ENCODE measurements at places on chromosomes 7 and 10. TPM values are rescaled to one million over a fixed set of nuclear protein-coding genes. Genes with fewer than 3 reads are reported as not detected.

CTBP2 gene
- 29.1 TPM for total RNA-seq

OPN1SW gene
- not detected for total RNA-seq

TMEM184A gene
- total RNA-seq: 0.36 TPM

LAMB1 gene
- 60.0 TPM for total RNA-seq

AQP1 gene
- total RNA-seq: 253 TPM

MLXIPL gene
- total RNA-seq: 0.41 TPM

ZEB1 gene
- 85.4 TPM for total RNA-seq

- H3K4me1 ChIP-seq: no peaks in the 10 kb centered on the region
- H3K36me3 ChIP-seq: no peaks in the 10 kb centered on the region
- no peak overlapping the region for H3K4me3 ChIP-seq
- no peak for DNase-seq
Measured at GRCh38 chr7:96861-97260, 95.5 kb upstream of the FAM20C start.

- H3K4me3 ChIP-seq: no peak overlapping the region
- H3K36me3 ChIP-seq: no peaks in the 10 kb centered on the region
- H3K4me1 ChIP-seq: no peaks in the 10 kb centered on the region
- DNase-seq: no peak
- H3K27me3 ChIP-seq: no peaks in the 10 kb centered on the region
- H3K27ac ChIP-seq: no peak overlapping the region
Measured at GRCh38 chr7:33487998-33488682, 358.8 kb downstream of the BBS9 start.

- H3K36me3 ChIP-seq: no peaks in the 10 kb centered on the region
- no peaks in the 10 kb centered on the region for H3K4me1 ChIP-seq
- no peaks in the 10 kb centered on the region for H3K27me3 ChIP-seq
- H3K4me3 ChIP-seq: no peak overlapping the region
- DNase-seq: no peak
Measured at GRCh38 chr7:28373990-28374389, 38.3 kb upstream of the CREB5 start.

GRCh38 chr7:92010215-92010614, 69.6 kb downstream of the AKAP9 start:
- H3K4me3 ChIP-seq: no peak overlapping the region
- H3K4me1 ChIP-seq: no peaks in the 10 kb centered on the region
- H3K36me3 ChIP-seq: peaks cover 55% of the 10 kb centered on the region
- H3K27ac ChIP-seq: no peak overlapping the region
- H3K27me3 ChIP-seq: no peaks in the 10 kb centered on the region

GRCh38 chr7:140526214-140526613, 46.9 kb upstream of the MKRN1 start:
- H3K4me1 ChIP-seq: peaks cover 5% of the 10 kb centered on the region
- no peak overlapping the region for H3K27ac ChIP-seq
- no peak overlapping the region for H3K4me3 ChIP-seq
- no peak for DNase-seq
- H3K36me3 ChIP-seq: peaks cover 51% of the 10 kb centered on the region
- H3K27me3 ChIP-seq: no peaks in the 10 kb centered on the region

DNA sequence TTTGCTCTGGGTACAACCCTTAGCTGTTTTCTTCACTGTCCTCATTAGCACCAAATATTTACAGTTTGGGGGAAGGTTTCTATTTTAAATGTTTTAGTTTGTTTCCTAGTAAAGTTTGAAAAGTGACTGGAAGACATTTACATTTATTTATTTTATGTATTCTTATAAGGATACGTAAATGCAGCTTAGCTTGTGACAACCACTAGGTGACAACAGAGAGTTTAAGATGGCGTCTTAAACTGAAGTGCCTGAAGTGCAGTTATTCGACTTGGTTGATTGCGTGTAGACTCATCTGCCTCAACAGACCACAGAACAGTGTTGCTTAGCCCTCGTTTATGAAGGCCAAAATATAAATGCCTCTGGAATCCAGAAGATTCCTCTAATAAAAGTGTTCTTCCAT, 378.2 kb upstream of the MYO3A start:
- no peak overlapping the region for H3K4me3 ChIP-seq
- DNase-seq: no peak
- no peak overlapping the region for H3K27ac ChIP-seq
- H3K36me3 ChIP-seq: no peaks in the 10 kb centered on the region
- H3K27me3 ChIP-seq: peaks cover 14% of the 10 kb centered on the region

GRCh38 chr10:122875843-122876466, 3.4 kb downstream of the FAM24B start:
- peaks cover 21% of the 10 kb centered on the region for H3K27me3 ChIP-seq
- no peak overlapping the region for H3K27ac ChIP-seq
- no peak overlapping the region for H3K4me3 ChIP-seq
- no peak for DNase-seq
- H3K36me3 ChIP-seq: no peaks in the 10 kb centered on the region
- H3K4me1 ChIP-seq: peaks cover 17% of the 10 kb centered on the region

DNA sequence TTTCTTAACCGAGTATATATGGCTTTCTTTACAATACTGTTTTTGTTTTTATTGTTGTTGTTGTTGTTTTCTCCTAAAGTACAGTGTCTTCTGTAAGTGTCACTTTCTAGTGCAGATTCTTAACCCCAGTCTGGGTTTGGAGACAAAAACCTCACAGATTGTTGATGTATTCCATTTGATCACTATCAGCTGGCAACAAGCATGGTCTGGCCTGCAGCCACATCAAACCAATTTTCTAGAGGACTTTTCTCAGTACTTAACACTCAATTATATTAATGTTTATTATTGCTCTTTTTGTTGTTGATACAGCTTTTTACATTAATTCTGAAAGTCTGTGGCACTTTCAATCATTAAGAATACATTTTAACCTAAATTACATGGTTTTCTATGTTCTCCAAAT, 17.1 kb downstream of the LRRN3 start:
- no peak overlapping the region for H3K27ac ChIP-seq
- H3K36me3 ChIP-seq: no peaks in the 10 kb centered on the region
- peaks cover 21% of the 10 kb centered on the region for H3K4me1 ChIP-seq
- H3K27me3 ChIP-seq: no peaks in the 10 kb centered on the region

GRCh38 chr7:517774-518629, 1.6 kb downstream of the PDGFA start:
- no peaks in the 10 kb centered on the region for H3K36me3 ChIP-seq
- H3K27me3 ChIP-seq: peaks cover 50% of the 10 kb centered on the region
- DNase-seq: peak; percentile 77
- H3K4me1 ChIP-seq: peaks cover 88% of the 10 kb centered on the region
- H3K4me3 ChIP-seq: peak overlapping the region; percentile 93

GRCh38 chr10:7027913-7028808, 382.7 kb downstream of the SFMBT2 start:
- H3K4me1 ChIP-seq: no peaks in the 10 kb centered on the region
- no peak overlapping the region for H3K27ac ChIP-seq
- no peaks in the 10 kb centered on the region for H3K36me3 ChIP-seq
- peaks cover 10% of the 10 kb centered on the region for H3K27me3 ChIP-seq
- no peak for DNase-seq
- no peak overlapping the region for H3K4me3 ChIP-seq

GRCh38 chr10:118571123-118571522, 24.3 kb downstream of the PRLHR start:
- H3K36me3 ChIP-seq: no peaks in the 10 kb centered on the region
- H3K4me3 ChIP-seq: no peak overlapping the region
- DNase-seq: no peak

- no peak overlapping the region for H3K27ac ChIP-seq
- peaks cover 11% of the 10 kb centered on the region for H3K27me3 ChIP-seq
- H3K4me1 ChIP-seq: no peaks in the 10 kb centered on the region
- no peak overlapping the region for H3K4me3 ChIP-seq
Measured at GRCh38 chr10:118783776-118784545, 29.2 kb upstream of the CACUL1 start.

GRCh38 chr7:113936982-113937381, 18.2 kb upstream of the PPP1R3A start:
- no peak overlapping the region for H3K27ac ChIP-seq
- H3K27me3 ChIP-seq: no peaks in the 10 kb centered on the region
- H3K4me1 ChIP-seq: no peaks in the 10 kb centered on the region

DNA sequence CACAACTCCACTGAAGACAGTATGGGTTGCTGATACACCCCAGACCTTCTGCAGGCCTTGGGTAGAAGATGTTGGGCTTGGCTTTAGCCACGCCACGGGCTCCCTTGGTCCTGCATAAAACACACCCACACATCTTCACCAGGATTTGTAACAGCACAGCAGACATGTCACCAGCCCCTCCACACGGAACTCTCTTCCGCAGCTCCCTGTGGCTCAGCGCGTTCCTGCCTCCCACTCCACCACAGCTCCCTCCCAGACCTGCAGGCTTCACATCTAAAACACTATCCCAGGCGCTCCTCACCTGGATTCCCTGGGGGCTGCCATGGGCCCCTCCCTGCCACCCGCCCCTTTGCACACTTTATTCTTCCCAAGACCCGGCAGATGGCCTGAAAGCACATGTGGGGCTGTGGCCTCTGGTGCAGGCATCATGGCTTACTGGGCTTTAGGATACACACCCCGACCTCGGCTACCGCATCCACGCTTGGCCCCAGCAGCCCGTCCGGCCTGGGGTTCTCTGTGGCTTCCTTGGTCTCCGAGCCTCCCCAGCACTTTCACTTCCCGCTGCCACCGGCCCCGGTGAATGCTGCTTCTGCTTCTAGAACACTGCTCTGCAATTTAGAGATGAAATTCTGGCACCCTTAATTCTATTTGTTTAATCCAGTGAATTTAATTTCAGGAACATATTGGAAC, 432.9 kb downstream of the DNAJB6 start:
- H3K36me3 ChIP-seq: no peaks in the 10 kb centered on the region
- H3K4me1 ChIP-seq: no peaks in the 10 kb centered on the region
- H3K27me3 ChIP-seq: peaks cover 60% of the 10 kb centered on the region
- no peak for DNase-seq
- H3K27ac ChIP-seq: no peak overlapping the region
- no peak overlapping the region for H3K4me3 ChIP-seq

GRCh38 chr10:4453950-4454349, 372.1 kb upstream of the AKR1E2 start:
- no peaks in the 10 kb centered on the region for H3K27me3 ChIP-seq
- DNase-seq: no peak
- H3K36me3 ChIP-seq: no peaks in the 10 kb centered on the region

Data from left ventricle myocardium inferior (tissue), 1 donor.